ENCODE measurements at places on chromosomes 11 and 22. TPM values are rescaled to one million over a fixed set of nuclear protein-coding genes. Genes with fewer than 3 reads are reported as not detected.

- no peak for DNase-seq
These were observed 141.2 kb downstream of the CADM1 start for GRCh38 chr11:115362997-115363396.

- no peak for DNase-seq
These were observed 4.1 kb downstream of the CHRM4 start for GRCh38 chr11:46387456-46387855.

- no peak for DNase-seq
These were observed 21.5 kb downstream of the HPS4 start for GRCh38 chr22:26462051-26462450.

GRCh38 chr11:17736930-17737817, 2.6 kb downstream of the KCNC1 start:
- no peak for DNase-seq

DNA sequence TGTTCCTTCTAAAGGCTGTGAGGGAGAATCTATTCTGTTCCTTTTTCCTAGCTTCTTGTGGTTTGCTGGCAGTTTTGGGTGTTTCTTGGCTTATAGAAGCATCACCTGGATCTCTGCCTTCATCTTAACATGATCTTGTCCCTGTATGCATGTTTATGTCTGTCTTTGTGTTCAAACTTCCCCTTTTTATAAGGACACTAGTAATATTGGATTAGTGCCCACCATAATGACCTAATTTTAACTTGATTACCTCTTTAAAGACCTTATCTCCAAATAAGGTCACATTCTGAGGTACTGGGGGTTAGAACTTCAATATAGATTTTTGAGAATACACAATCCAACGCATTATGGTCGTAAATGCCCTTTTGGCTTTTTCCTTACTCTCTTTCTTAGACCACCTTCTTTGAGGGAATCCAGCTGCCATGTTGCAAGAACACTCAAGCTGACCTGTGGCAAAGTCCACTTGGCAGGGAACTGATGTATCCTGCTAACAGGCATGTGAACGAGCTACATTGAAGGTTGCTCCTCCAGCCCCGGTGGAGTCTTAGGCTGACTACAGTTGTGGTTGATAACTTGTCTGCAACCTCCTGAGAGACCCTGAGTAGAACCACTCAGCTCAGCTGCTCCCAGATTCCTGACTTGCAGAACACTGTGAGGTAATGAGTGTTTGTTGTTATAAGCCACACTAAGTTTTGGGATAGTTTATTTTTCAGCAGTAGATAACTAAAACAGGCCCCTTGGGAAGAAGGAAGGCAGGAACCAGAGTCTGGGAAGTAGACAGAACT, 127.1 kb upstream of the OR9Q1 start:
- DNase-seq: no peak

The SLC36A4 gene
- 26.3 TPM for total RNA-seq

The DDX6 gene
- total RNA-seq: 82.6 TPM
